ENCODE measurements at places on chromosomes 16 and 17.

DNA sequence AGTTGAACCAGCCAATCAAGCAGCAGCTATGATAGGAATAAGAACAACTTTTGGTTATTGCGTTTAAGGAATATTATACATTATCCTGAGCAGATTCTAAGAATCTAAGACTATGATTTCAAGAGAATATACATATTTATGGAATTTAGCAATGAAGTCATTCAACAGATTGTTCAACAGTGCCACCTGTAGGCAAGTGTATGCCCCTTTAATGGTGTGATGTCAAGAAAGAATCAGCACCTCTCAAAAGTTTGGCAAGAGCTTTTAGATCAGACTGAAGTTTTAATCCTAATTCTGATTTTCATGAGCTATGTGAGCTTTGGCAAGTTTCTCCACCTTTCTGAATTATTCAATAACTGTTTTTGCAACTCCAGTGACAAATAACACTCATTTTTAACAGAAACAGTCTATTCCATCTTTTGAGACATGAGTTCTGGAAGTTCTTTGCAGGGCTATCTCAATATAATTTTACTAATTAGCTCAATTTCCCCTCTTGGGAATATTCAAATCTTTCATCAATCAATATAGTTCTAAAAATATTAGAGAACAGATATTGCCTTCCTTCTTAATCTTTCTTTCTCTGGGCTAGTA, 474.3 kb upstream of the TOM1L1 start:
- DNase-seq, result no peak

- no peak for DNase-seq
Measured at GRCh38 chr17:34800661-34801060, 160.6 kb downstream of the CCT6B start.

GRCh38 chr16:8735574-8735973, 61.2 kb downstream of the ABAT start:
- DNase-seq, result no peak

DNA sequence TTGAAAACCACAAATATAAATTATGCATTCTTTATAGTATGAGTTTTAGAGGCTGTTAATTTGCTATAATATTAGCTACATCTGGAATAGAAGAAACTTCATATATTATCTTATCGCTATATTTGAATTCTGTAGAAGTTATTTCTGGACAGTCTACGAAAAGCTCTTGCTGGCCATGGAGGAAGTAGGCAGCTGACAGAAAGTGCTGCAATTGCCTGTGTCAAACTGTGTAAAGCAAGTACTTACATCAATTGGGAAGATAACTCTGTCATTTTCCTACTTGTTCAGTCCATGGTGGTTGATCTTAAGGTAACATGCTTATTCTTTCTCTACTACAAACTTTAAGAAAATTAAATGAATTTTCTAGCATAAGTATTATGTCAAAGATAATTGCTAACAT, 96.8 kb downstream of the OMG start:
- DNase-seq, result no peak

- no peak for DNase-seq
Measured at GRCh38 chr16:49620869-49621240, 235.1 kb downstream of the ZNF423 start.

GRCh38 chr16:20611975-20612481, 35.9 kb upstream of the ACSM2B start:
- DNase-seq, result no peak
